ENCODE measurements at places on chromosomes 5 and 9.

DNA sequence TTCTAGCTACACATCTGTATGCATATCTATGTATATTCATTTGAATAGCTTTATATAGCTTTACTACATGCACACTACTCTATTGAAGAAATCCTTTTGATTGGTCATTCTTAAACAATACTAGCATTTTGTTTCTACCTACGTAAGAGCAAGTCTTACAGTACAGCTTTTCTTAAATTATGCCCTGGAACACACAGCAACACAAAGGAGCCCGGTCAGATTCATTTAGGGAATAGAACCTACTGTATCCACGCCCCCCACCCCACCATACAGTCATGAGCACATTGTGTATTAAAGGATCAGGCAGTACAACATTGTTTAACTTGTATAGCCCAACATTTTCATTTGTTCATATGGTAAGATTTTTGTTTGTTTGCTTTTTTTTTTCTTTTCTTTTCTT is 162.8 kb downstream of the GIN1 start:
- no peak for DNase-seq

GRCh38 chr9:104572612-104573011 is 3.6 kb downstream of the OR13C8 start:
- no peak for DNase-seq

GRCh38 chr9:123609844-123610243 is 253.8 kb downstream of the CRB2 start:
- DNase-seq = no peak

GRCh38 chr5:92514896-92515295 is 1066.1 kb downstream of the NR2F1-AS1 start:
- DNase-seq = no peak

DNA sequence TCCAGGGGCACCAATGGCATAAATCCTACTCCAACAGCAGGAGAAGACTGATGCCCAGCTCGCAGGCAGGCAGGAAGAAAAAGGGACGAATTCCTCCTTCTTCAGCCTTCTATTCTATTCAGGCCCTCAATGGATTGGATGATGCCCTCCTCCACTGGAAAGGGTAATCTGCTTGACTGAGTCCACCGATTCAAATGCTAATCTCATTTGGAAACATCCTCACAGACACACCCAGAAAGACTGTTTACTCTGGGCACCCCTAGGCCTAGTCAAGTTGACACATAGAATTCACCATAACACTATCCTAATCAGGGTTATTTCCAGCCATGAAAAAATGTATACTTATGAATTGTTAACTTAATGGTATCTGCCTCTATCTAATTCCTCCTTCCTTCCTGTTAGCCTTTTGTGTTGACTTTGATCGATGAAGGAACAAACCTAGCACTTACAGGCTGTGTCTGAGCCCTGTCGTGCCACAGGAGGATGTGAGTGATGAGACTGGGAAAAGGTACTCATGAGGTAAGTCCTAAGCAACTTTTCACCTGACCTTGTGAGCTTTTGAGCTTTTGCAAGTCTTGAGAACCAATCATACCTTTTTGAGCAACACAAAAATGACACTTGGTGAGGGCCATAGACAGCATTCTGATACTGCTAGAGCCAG is 36.5 kb downstream of the FOXD1 start:
- no peak for DNase-seq

DNA sequence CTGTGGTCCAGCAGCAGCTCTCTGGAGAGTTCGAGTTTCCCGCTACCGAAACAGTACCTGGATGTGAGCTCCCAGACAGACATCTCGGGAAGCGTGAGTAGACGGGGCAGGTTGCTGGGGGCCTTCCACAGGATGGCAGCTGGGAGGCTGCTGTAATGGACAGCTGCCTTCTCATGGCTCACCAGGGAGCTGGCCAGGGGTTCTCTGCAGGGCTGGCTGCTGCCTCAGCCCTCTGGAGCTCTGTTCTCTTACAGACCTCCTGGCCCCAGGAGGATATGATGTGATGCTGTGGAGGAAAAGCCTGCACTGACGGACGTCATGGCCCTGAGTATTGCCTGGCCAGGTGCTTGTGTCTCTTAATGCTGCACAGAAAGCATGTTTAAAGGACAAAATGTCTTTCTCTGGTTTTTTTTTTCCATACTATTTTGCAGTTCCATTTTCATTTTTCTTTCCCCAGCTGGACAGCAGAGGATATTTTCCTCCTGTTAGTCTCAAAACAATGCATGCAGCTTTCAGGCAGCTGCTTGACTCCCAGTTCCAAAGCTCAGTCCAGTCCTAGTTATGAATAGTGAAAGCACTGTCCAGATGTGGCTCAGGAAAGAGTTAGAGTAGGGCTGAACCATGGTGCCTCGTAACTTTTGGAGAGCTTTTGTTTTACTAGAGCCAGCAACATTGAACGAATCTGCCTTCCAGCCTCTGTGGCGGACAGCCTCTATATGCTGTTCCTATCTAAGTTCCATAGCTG is 77.5 kb upstream of the RARS1 start:
- no peak for DNase-seq

DNA sequence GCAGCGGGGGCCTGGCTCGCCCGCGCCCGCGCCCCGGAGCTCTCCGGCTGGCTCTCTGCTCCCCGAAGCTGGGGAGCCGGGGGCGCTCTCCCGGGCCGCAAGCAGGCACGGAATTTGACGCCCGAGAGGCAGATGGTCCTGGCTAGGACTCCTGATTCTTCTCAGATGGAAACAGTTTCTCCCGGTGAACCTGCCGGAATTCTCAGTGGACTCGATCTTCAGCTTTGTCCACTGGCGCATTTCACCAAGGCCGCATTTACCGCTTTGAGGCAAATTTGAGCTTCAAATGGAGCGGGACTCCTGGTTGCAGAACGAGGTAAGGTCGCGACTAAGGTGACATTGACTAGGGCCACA is 305.7 kb upstream of the KCNN2 start:
- DNase-seq = no peak

DNA sequence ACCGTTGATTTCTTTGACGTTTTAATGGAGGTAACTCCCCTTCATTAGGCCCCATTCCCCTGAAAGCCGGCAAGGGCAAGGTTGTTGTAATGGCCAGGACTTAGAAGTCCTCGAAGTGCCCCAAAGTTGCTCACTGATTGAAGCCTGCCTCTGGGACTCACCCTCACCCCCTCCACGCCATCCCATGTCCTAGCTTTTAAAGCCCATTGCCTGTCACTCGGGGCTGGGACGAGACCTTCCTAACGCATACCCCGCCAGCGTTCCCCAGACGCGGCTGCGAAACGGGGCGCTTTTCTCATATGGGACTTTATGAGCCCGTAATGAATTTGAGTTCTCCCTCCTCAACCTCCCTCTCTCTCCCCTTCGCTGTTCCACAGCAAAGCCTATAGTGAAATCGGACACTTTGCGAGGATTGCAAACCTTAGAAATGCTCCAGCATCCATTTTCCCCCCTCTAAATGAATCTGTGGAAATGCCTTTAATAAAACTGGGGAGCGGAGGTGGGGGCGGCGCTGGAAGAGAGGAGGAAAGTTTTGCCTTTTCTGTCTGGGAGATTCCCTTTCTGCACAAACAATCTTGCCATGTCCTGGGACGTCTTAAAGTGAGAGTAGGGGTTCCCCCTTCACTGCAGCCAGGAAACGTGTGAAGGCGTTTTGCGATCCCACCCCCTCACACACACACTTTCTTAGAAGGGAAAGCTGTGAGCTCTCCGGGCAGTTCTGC is 1.5 kb downstream of the PAPPA start:
- no peak for DNase-seq

- DNase-seq = no peak
Measured at GRCh38 chr5:56961746-56962145, 9.8 kb upstream of the MIER3 start.

GRCh38 chr9:8030095-8030494 is 230.5 kb upstream of the DMAC1 start:
- DNase-seq = no peak

GRCh38 chr5:90803381-90803780 is 244.8 kb downstream of the ADGRV1 start:
- no peak for DNase-seq

GRCh38 chr5:127867022-127867783 is 164.0 kb downstream of the CCDC192 start:
- DNase-seq = no peak

- DNase-seq = no peak
Measured at GRCh38 chr9:136187683-136188586, 17.0 kb downstream of the LHX3 start.

DNA sequence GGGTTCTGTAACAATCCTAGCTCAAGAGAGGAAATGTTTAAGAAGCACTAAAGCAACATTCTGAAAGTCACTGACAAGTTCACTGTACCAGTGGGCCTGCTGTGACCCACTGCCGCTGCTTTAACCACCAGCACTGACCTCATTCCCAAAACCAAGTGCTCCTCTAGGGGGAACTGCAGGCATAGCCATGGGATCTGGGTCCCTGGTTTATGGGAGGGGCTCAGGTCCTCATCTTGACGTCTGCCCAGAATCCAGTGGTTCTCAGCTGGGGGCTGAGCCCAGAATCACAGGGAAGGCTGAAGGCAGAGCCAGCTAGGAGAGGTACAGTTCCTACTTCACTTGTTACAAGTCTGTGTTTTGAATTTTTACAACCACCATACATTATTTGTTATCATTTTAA is 36.1 kb upstream of the SLC2A8 start:
- no peak for DNase-seq

- no peak for DNase-seq
Measured at GRCh38 chr5:50822761-50823160, 156.3 kb downstream of the PARP8 start.
